ENCODE measurements at places on chromosomes 5 and 9.
A peak's percentile ranks its signal among the peaks of the same experiment; 100 is the strongest.

- DNase-seq = no peak
These were observed 400.8 kb upstream of the PIK3R1 start for GRCh38 chr5:67814569-67815311.

DNA sequence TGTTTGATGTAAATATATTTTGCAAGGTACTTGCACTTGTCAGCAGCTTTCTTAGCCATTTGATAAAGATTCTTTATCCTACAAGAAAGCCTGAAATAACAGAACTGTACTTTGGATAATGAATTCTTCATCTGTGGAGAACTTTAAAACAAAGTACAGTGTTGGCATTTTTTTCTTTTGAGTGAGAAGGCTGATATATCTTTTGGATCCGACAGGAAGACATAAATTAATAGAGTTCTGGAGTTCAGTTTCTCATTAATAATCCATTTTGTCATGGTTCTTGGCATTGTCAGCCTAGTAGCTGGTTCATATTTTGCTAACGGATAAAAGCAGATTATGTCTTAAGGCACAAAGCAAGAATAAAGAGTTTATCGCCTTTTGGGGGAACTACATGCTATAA, 17.0 kb downstream of the PBX3 start:
- no peak for DNase-seq

GRCh38 chr9:4740638-4741364, at the start of gene AK3:
TSS of gene AK3 (minus strand) at chr9:4741202. CDS start at chr9:4741087, 115 bp downstream.
- peak; percentile 85 for DNase-seq

DNA sequence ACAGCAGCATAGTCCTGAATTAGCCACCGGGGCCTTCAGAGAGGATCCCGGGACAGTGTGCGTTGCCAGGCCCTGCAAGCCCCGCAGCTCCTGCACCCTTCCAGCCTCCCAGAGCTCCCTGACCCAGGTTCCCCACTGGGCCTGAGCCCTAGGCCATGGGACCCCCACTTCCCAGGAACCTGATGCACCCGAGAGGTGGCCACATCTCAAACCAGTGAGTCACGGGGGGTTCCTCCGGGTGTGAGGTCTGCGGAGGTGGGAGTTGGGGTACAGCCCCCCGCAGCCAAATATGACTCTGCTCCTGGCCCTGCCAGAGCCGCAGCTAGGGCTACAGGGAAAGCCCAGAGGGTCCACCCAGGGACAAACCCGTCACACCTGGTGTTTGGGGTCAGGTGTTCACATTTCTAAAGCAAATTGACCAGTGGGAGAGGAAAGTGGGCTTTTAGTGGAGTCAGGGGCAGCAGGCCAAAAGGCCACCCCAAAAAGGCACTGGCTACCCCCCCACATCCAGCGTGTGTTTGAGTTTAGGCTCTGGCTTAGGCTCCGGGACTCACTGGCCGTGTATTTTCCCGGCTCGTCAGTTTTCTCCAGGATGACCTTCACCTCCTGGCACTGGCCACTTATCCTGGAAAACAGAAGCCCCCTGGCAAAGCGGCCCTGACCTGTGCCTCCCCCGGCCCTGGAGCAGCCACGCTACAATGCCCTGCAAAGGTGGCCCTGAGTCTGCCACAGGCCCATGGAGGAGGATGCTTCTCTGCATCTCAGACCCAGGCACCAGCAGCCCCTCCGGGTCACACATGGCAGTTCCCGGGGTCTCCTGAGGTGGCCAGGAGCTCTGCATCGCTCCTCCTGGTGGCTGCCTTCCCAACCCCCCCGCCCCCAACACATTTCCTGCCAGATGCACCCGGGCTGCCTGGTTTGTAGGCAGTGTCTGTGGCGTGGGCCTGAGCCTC, 17.4 kb upstream of the OBP2B start:
- DNase-seq = no peak

DNA sequence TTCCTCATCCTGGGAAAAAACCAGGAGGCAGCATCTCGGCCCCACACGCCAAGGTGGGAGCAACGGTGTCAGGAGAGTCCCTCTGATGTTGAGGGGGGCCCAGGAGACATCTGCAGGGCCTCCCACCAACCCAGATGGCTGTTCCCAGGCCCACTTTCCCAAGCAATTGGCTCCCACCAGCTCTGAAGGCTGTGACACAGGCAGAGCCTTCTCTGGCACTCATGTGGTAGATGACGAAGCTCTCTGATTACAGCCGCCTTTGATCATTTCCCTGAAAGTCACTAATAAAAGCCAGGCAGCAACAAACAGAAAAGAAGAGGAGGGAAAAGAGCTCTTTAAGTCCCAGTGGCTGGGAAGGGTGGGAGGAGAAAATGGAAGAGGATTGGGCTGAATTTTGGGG, 226.5 kb downstream of the CDK5RAP2 start:
- DNase-seq = no peak

DNA sequence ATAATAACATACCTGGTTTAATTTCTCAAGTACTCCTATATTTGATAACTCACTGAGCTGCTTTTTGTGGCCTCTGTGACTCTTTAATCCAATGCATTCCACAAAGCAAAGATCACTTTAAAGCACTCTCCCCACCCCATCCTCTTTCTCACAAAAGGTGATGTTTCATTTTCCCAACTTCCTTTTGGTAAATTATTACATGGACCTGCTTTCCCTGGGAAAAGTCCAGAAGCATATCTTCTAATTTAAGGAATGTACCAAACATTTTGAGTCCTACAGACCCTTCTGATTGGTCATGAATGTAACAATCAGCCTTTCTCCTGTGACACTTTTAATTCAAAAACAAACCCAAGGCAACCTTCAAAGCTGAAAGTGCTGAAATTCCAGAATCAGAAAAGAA, 71.1 kb downstream of the MLLT3 start:
- DNase-seq = no peak

- DNase-seq = no peak
These were observed 254.3 kb downstream of the MAST4 start for GRCh38 chr5:66850354-66851075.

- peak; percentile 84 for DNase-seq
These were observed at the start of gene BRD3 for GRCh38 chr9:134067904-134068743. TSS of gene BRD3 (minus strand) at chr9:134068026. CDS start at chr9:134053477, 14,549 bp downstream.

- DNase-seq = no peak
These were observed 13.9 kb downstream of the TNPO1 start for GRCh38 chr5:72830362-72830761.

DNA sequence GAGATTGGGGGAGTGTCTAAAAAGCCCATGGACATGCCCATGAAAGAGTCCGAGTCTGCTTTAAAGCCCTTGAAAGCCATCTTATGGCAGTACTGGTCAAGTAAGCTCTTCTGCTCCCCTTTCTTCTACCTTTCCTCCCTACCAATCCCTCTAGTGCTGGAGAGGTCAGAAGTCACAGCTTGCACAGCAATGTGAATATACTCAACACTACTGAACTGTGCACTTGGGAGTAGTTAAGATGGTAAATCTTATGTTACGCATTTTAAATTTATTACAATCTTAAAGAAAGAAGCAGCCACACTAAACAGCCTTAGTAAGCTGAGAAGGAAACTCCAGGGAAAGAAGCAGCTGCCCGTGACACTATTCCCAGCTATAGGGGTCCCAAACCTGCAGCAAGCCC, 12.3 kb upstream of the TRAF1 start:
- no peak for DNase-seq

- no peak for DNase-seq
These were observed 212.3 kb downstream of the DOCK8 start for GRCh38 chr9:426976-427375.

- DNase-seq = no peak
These were observed 64.8 kb downstream of the SHC3 start for GRCh38 chr9:89113851-89114250.

GRCh38 chr5:61706751-61707150, 374.7 kb downstream of the ZSWIM6 start:
- no peak for DNase-seq

GRCh38 chr5:72597456-72597948, 90.3 kb upstream of the ZNF366 start:
- DNase-seq = no peak

DNA sequence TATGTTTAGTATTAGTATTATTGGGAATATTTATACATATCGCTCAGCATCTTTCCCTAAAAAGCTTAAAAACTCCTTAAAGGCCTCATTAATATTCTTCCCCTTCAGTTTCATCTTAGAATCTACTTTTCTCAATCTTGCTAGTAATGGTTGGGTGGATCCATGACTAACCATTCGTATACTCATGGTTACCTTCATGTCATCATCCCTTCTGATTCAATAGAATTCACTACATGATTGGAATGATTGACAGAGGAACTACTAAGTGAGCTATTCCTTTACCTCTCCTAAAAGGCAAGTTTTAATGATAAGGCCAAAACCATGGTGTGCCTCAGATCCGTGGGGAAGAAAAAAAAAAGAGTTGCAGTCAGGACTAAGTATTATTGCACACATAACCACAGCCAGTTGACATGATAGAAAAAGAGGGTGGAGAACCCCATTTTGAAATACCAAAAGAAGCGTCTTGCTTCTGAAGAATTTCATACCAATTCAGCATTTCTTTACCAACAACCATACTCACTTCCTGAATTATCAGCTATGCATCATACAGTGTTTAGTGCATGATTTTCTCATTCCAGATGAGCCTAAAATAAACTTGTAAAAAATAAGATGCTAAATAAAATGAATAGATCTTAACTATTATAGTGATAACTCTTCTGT, 624.6 kb downstream of the PDE4D start:
- DNase-seq = no peak

- DNase-seq = no peak
These were observed 369.8 kb downstream of the TMEM232 start for GRCh38 chr5:110356677-110357076.

- peak; percentile 50 for DNase-seq
These were observed 76.3 kb downstream of the EFNA5 start for GRCh38 chr5:107594253-107595045.

- DNase-seq = peak; percentile 73
These were observed 13.3 kb upstream of the RECK start for GRCh38 chr9:36023260-36024048.

DNA sequence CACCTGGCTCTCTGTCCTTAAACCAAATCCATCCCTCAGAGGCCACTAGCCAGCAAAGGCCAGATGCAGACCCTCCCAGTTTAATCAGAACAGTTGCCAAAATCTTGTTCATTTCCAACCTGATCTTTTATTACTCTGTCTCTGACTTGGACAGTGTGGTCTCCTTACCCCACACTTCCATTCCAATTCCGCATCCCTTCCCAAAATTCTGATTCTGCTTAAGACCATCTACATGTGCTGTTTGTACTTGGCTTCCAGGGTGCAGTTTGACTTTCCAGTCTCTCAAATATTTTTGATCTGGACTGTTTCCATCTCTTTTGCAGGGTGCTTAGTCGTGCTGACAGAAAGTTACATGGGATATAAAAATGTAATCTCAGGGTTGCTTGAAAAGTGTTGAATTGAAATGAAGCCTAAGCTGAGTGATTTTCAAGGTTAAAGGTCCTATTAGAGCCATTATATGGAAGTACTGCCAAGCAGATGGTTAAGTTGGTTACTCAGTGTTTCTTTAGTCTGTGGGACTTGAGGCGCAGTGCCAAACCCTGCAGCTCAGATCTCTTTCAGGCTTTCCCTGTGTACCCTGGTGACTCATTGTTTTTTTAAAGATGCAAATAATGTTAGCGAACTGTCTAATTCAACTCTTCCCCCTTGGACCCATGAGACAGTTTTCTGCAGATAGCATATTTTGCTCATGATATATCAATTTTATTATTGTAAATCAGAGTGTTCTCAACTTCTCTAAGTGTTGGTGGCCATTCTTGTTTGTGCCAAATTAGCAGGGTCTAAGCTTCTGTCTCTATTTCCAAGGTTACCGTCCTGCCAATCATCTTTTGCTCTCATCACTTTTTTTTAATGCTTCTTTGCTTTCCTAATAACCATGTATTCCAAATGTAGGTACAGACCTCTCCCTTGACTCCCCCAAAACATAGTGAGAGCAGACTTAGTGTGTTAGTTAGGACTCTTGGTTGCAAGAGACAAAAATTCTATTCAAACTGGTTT, 18.2 kb upstream of the DCP2 start:
- peak; percentile 73 for DNase-seq

DNA sequence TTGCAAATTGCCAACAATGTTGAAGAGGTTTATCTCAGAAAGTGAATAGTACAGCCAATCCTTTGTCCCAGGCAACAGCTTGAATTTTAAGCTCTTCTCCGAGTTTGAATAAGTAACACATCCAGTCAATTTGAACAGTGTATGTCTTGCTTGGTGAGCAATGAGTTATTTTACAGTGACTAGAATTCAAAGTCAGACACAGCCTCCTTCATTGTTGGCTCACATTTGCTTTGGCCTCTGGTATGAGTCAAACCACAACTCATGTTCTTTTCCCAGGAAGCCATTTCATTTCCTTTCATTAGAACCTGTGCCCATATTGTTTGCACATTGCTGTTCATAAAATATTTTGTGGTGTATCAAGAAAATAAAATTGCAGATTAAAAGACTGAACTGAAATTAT, 622.0 kb upstream of the DAB2 start:
- no peak for DNase-seq

DNA sequence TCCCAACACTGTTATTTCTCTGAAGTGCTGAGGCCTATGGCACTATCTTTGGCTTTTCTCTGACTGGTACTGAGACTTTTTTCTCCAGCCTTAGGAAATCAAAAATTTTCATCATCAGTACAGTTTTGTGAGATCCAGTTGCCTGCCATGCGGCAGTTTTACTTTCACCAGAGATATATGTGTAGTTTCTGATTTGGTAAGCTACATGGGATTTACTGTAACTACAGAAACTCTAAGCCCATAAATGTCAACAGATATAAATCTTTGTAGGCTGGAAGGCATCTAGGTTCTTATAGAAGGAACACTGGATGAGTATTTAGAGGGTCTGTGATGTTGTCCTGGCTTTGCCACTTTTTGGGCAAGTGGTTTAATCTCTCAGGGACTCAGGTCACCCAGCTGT, 69.0 kb downstream of the DOCK2 start:
- no peak for DNase-seq

GRCh38 chr9:68530618-68531017, 10.1 kb downstream of the TMEM252 start:
- peak; percentile 72 for DNase-seq

GRCh38 chr5:16934123-16934522, 2.0 kb downstream of the MYO10 start:
- DNase-seq = peak; percentile 37

DNA sequence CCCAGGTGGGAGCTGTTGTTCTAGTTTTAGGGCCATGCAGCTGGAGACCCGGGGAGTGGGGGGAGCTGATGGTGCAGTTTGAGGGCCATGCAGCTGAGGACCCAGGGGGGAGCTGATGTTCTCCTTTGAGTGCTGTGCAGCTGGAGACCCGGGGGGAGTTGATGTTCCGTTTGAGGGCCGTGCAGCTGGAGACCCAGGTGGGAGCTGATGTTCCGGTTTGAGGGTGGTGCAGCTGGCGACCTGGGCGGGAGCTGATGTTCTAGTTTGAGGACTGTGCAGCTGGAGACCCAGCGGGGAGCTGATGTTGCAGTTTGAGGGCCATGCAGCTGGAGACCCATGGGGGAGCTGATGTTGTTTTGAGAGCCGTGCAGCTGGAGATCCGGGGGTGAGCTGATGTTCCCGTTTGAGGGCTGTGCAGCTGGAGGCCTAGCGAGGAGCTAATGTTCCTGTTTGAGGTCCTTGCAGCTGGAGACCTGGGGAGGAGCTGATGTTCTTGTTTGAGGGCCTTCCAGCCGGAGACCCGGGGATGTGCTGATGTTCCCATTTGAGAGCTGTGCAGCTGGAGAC, 14.6 kb downstream of the PDCD6 start:
- DNase-seq = no peak

Measured in tibial artery (tissue), 4 donors.